Activated CD4-positive, alpha-beta T cell treated with anti-CD3 and anti-CD28 coated beads for 24 hours (primary cell): ENCODE measurements at places on chromosomes 6 and 20.

GRCh38 chr6:30726506-30727413 lies 6.6 kb downstream of the TUBB start:
- no peak for DNase-seq

DNA sequence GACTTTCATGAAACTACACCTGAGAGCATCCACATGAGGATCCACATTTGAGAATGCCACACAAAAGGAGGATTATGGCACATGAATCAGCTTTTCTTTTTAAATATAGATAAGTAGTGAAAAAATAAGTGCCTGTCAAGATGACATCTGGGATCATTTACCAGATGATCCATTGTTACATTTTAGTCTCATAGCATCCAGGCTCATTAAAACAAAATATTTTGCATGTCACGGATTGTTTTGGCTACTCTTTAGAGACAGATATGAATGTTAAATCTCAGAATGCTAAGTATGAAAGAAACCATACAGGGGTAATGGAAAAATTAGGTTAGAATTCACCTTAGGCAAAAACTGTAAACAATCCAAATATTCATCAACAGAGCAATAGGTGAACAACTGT lies 66.7 kb downstream of the MYO6 start:
- no peak for DNase-seq

GRCh38 chr6:37490536-37491170 lies 9.0 kb downstream of the CCDC167 start:
- DNase-seq, result no peak

- DNase-seq, result no peak
Observed at GRCh38 chr6:130421585-130421984, 55.8 kb downstream of the TMEM200A start.

DNA sequence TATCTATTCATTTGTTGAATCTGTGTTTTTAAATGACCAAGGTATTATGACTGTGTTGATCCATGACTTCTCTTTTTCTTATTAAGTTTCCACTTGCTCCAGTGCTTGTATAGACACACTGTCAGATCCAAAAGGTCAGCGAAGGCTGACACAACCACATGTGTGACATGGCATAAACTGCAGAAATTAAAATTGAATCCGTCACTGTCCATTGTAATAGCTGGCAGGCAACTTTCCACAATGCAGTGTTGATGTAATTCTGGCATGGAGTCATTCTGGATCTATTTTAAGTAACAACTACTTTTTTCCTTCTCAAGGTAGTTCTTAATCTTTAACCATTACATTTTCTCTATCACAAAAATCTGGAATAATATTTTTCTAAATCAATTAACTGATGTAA lies 145.3 kb downstream of the AIG1 start:
- DNase-seq, result no peak

- no peak for DNase-seq
Observed at GRCh38 chr20:5865604-5866003, 84.7 kb downstream of the TRMT6 start.

GRCh38 chr6:18280084-18280483 lies 15.8 kb upstream of the DEK start:
- no peak for DNase-seq

- DNase-seq, result no peak
Observed at GRCh38 chr6:67886036-67886707, 748.9 kb upstream of the ADGRB3 start.

DNA sequence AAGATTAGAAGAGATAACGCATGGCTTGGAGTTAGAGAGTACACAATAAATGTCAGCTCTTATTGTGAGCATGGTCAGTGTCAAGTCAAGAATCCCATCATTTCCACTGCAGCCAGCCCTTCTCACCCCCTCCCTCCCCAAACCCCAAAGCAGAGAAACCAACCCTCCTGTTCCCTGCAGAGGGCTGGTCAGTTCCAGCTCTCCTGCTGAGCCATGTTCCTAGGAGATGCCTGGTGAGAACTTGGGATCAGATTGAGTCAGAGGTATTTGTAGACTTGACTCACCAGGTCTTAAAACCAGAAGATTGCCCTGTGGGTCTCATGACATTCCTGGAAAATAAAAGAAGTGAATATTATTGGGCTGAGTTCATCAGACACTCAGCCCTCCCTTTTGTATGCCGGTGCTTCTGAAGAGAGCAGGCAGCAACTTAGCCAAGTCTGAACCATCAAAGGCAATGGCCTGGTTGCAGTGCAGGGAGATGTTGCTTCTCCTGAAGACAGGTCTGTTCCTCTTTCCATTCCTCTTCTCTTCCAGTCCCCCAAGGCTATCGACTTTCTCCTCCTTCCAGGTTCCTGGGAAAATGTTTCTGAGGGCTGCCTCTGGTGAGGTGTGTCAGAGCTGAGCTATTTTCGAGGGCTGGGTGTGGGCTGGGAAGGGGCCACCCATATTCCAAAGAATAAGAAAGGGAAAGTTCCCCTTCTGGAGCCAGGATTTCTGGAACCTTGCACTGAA lies 278.2 kb upstream of the SUPT3H start:
- no peak for DNase-seq

GRCh38 chr6:105898286-105898685 lies 187.8 kb upstream of the PRDM1 start:
- no peak for DNase-seq

DNA sequence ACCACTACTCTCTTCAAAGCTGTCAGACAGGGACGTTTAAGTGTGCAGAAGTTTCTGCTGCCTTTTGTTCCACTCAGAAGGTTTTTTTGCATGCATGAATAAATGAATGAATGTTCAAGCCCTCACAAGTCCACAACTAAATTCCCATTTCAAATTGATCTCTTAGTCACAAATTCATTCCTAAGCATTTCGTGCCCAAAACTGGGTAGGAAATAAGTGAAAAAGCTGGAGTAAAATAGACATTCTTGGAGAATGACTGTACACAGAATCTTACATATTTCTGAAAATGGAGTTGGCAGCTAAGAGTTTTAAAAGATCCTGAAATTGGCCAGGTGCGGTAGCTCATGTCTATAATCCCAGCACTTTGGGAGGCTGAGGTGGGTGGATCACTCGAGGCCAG lies 117.6 kb downstream of the PERP start:
- DNase-seq, result no peak

DNA sequence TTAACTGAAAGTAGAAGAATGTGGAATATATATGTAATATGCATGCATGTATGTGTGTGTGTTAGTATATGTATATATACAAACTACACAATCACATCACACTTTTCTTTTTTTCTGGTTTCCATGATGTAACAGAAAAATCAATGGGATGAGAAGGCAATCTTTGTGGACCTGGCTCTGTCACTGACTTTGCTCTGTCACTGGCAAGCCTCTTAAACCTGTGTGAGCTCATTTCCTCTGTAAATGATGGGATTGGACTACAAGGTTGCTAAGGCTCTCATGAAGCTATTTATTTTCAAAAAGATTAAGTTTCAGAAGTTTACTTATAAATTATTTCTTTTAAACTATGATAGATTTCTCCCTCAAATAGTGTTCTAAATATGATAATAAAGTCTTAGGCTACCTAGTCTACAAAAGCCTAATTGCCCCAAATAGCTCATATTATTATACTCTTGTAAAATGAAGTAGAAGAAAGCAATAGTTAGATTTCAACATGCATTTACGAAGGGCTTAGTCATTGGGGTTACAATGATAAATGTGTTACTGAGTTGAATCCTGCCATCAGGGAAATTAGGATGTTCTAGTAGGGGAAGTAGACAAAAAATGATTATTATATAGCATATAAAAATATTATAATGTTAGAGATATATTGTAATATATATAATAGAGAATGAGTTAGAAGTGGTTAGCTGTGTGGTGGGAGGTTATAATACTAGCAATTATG lies 129.3 kb downstream of the AFG1L start:
- no peak for DNase-seq

- DNase-seq, result no peak
Observed at GRCh38 chr6:87869064-87869905, 167.3 kb upstream of the AKIRIN2 start.

DNA sequence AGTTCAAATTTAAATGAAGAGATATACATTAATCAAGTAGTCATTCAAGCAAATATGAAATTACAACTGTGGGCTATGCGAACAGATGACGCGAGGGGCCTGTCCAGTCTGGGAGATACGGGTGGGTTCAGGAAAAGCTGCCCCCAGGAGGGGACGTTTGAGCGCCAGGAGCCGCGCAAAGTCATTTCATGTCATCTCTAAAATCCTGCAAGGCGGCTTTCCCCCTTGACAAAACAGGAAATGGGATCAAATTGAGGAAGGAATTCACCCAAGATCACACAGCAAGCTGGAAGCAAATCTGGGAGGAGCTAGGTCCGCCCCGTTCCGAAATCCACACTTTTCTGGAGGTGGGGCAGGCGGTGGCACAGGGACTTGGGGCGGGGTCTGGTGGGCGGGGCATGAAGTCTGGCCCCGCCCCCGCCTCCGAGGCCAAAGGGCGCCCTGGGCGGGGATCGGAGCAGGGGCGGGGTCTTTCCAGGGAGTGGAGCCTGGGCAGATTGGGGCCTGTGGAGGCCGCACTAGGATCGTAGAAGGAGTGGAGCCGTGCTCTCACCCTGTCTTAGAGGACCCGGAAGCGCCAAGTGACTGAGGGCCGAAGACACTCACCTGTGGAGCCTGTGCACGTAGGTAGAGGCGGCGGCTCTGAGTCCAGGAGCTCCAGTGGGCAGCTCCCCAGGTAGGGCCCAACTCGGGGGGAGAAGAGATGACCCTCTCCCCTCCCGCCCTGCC lies at the start of gene LPIN3:
Gene LPIN3 (plus strand): TSS at position 495 of the 729 bp plus-strand sequence. CDS start 4,983 bp downstream, outside the sequence.
- peak; percentile 38 for DNase-seq

DNA sequence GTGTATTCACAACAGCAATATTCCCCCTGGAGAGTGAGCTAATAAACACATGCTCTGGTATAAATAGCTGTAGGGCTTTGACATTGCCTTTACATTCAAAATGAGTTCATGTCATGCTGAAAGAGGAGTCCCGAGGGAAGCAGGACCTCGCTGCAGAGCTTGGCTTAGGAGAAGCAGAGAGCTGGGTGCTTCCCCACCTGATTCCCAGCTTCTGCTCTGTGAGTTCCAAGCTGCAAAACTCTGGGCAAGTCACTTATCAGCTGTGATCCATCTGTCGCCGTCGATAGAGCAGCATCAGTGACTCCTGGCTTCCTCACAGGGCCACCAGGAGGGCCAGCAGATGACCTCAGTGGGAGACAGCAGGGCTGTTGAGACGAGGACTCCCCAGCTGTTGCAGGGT lies 241.8 kb downstream of the ANKRD60 start:
- DNase-seq, result no peak

- no peak for DNase-seq
Observed at GRCh38 chr20:51560550-51561307, 18.2 kb upstream of the NFATC2 start.

GRCh38 chr6:78492351-78493017 lies 374.9 kb upstream of the IRAK1BP1 start:
- DNase-seq, result no peak

DNA sequence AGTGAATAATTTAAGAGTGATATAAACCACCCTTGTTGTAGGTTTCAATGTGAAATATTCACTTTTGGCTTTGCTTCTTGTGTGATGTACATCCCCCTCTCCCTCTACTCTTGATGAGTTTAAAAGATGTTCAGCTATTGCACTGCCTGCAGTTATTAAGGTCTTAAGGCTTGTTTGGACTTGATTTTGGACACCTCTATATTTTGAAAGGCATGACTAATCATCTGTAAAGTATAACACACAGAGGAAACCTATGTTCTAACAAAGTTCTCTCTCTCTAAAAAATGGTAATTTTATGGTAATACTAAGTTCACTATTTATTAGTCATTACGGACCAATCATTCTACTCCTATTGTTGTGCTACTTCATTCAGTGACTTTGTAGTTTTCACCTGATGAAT lies 1719.9 kb downstream of the GRIK2 start:
- DNase-seq, result no peak

GRCh38 chr20:44384423-44385027 lies 29.0 kb downstream of the HNF4A start:
- peak; percentile 79 for DNase-seq

DNA sequence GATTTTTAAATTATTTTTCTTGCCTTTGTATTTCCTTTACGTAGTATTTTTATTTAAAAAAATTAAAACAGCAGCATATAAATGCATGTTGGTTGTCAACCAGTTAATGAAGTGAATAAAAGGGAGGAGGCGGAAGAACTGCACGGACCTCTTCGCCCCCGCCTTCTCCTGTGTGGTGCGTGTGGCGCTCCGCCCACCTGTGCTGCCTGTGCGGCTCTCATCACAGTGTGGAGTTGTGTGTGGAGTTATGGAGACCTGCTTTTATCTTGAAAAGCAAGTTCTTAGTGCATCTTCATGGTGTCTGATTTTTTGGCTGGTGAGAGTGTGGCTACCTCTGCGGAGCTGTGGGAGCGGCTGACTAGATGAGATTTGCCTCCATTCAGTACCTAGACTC lies 58.4 kb downstream of the PTPN1 start:
- no peak for DNase-seq

DNA sequence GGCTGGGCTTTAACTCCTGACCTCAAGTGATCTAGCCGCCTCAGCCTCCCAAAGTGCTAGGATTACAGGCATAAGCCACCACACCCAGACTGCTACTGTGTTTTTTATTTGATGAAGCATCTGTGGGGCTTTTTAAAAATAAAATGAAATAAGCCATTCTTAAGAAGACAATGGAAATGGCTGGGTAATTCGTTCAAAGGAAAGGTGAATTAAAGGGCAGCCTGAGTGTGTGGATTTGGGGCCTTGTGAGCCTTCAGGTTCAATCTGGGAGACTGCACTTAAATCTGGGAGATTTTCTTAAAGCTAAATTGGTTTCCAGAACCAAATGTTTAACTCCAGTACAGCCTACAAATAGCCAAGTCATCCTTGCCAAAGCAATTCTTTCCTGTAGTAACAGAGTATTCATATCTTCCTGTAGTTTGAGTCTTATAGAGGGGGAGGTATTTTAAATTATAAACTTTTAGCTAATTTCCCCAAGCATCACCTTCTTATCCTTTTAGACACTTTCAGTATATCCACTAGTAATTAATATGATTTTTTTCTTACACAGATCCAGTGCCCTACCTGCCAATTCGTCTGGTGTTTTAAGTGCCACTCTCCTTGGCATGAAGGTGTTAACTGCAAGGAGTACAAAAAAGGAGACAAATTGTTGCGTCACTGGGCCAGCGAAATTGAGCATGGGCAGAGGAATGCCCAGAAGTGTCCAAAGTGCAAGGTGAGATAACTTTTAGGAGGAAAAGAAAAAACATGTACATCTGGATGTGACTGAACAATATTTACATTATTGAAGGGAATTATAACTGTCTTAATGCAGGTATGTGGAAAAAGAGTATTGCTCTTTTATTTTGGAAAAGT lies 95.4 kb downstream of the RNF217 start:
- no peak for DNase-seq

DNA sequence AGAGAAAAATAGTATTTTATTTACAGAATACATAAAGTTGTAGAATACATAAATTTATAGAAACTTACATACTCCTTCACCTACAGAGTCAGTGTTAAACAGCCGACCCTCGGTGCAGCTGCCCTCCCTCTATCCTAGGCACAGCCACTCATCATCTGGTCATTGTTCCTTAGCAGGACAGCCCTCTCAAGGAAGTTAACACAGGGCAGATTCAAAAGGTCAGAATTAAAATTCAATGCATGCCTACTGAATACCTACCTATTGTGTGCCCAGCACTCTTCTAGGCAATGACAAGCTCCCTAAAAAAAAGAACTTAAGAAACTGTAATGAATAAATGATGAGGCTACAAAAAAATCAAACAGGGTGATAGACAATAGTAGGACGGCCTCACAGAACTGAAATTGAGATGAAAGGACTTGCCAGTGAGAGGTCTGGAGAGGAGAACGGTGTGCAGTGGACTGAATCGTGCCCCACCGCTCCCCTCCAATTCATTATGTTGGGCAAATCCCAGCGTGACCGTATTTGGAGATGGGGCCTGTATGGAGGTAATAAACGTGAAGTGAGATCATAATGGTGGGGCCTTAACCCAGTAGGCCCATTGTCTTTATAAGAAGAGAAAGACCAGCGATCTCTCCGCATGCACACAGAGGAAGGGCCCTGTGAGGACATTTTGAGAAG lies 326.0 kb downstream of the PACRG start:
- DNase-seq, result no peak
